ENCODE measurements at places on chromosomes 2 and 18. TPM values are rescaled to one million over a fixed set of nuclear protein-coding genes. Genes with fewer than 3 reads are reported as not detected.

The CHST9 gene
- total RNA-seq: not detected

The TTLL4 gene
- total RNA-seq: 41.0 TPM

The POLE4 gene
- total RNA-seq: 45.4 TPM

The RAX gene
- total RNA-seq: not detected

The CFAP65 gene
- total RNA-seq: not detected

The EN1 gene
- not detected for total RNA-seq

The CCDC85A gene
- total RNA-seq: 16.9 TPM

The VAMP8 gene
- total RNA-seq: 35.8 TPM

The MLPH gene
- not detected for total RNA-seq

The INO80D gene
- 19.3 TPM for total RNA-seq

The CIB4 gene
- not detected for total RNA-seq

The CXXC1 gene
- 66.9 TPM for total RNA-seq

The MARCHF7 gene
- total RNA-seq: 93.9 TPM

The NMUR1 gene
- not detected for total RNA-seq

The C2orf66 gene
- total RNA-seq: 0.27 TPM

The COPS9 gene
- total RNA-seq: 196 TPM

The TRAF3IP1 gene
- total RNA-seq: 15.0 TPM

The ARHGEF4 gene
- total RNA-seq: not detected

The NETO1 gene
- total RNA-seq: not detected

The DSG4 gene
- not detected for total RNA-seq

The TCF23 gene
- not detected for total RNA-seq

The LYG2 gene
- total RNA-seq: not detected

The LDLRAD4 gene
- 7.2 TPM for total RNA-seq

The CYBRD1 gene
- 22.8 TPM for total RNA-seq

The TLX2 gene
- total RNA-seq: not detected

The DNPEP gene
- total RNA-seq: 40.4 TPM

The PLEK gene
- 0.11 TPM for total RNA-seq

The CAPN14 gene
- 0.23 TPM for total RNA-seq

The LYPD6B gene
- total RNA-seq: not detected

The ANXA4 gene
- 70.8 TPM for total RNA-seq

The INO80C gene
- 56.0 TPM for total RNA-seq

The TRIM43 gene
- not detected for total RNA-seq

The DUSP2 gene
- 0.33 TPM for total RNA-seq

The IGFBP5 gene
- not detected for total RNA-seq

The ADRA2B gene
- not detected for total RNA-seq

The METTL5 gene
- total RNA-seq: 52.0 TPM

The MRPS9 gene
- total RNA-seq: 21.8 TPM

The ZBTB7C gene
- total RNA-seq: not detected

The TIGD1 gene
- 2.9 TPM for total RNA-seq

The MAPK4 gene
- not detected for total RNA-seq

The SULT1C2 gene
- total RNA-seq: not detected

The CSRNP3 gene
- total RNA-seq: not detected

The ANKRD30BL gene
- not detected for total RNA-seq

The SF3B6 gene
- total RNA-seq: 105 TPM

The LRATD1 gene
- not detected for total RNA-seq

The NAT8 gene
- not detected for total RNA-seq

The TMEM200C gene
- total RNA-seq: 0.07 TPM

The SCN9A gene
- 1.8 TPM for total RNA-seq

The SERPINB13 gene
- total RNA-seq: not detected

The TANC1 gene
- 99.4 TPM for total RNA-seq

The CRIM1 gene
- 675 TPM for total RNA-seq

The CGREF1 gene
- total RNA-seq: 4.0 TPM

The TACR1 gene
- total RNA-seq: not detected

The MC5R gene
- total RNA-seq: not detected

The SNTG2 gene
- not detected for total RNA-seq

The IL37 gene
- not detected for total RNA-seq

The HDAC4 gene
- 33.0 TPM for total RNA-seq

Data from endothelial cell of umbilical vein (primary cell).